ENCODE measurements at places on chromosomes 3 and 15. TPM values are rescaled to one million over a fixed set of nuclear protein-coding genes. Genes with fewer than 3 reads are reported as not detected.
A peak's percentile ranks its signal among the peaks of the same experiment; 100 is the strongest.

The CHRM5 gene
- total RNA-seq = under 0.01 TPM

DNA sequence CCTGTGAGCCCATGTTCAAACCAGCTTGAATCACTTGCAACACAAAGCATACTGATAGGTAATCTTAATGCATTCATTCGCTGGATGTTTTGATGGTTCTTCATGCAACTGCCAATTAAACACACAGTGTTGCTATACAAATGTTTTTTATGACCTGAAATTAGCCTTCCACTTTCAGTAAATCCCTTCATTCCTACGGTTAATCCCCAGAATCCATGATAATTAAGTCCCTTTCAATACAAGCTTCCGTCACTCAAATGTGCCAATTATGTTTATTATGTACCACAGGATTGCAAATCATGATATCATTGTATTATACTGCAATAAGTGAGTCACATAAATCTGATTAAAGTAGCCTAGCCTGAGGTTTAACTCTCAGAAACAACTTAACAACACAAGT is 14.5 kb upstream of the LYZL4 start:
- DNase-seq = no peak

GRCh38 chr15:28252831-28253230 is 69.1 kb downstream of the HERC2 start:
- DNase-seq = no peak

- DNase-seq = no peak
Measured at GRCh38 chr3:129702934-129703712, 96.6 kb upstream of the PLXND1 start.

The CLDN16 gene
- not detected for total RNA-seq

DNA sequence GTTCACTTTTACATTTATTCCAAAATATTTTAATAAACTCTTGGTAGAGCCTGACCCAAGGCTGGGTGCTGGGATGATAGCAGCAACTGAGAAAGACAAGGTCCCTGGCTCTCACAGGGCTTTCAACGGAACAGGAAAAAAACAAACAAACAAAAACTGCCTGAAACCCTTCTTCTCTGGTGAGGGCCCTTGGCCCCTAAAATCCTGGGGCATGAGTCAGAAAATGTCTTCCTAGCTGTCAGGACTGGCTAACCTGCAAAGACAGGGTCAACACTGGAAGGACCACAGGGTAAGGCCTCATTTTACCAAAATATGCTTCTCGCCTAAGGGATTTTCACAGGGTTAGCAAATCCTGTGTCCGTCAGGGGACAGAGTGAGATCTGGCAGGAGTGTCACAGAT is 45.7 kb upstream of the WNT5A start:
- DNase-seq = no peak

DNA sequence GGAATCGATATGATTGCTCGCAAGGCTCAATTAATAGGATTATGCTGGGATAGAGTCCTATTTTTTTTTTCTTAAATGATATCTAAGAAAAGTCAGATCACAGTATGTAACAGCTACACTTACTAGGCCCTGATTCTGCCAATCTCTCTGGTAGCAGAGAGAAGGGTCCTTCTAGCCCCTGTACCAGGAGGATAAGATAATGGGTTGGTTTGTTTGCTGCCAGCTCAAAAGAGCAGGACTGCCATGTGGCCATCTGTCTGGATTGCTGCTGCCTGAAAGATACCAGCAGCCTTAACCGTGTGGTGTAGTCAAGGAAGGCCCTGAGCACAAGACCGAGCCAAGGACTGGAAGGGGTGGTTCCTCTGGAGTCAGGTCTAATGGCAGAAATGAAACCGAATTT is 236.4 kb downstream of the KLF13 start:
- no peak for DNase-seq

The PPARG gene
- not detected for total RNA-seq

GRCh38 chr3:157156837-157157635 is 2.9 kb downstream of the CCNL1 start:
- no peak for DNase-seq

DNA sequence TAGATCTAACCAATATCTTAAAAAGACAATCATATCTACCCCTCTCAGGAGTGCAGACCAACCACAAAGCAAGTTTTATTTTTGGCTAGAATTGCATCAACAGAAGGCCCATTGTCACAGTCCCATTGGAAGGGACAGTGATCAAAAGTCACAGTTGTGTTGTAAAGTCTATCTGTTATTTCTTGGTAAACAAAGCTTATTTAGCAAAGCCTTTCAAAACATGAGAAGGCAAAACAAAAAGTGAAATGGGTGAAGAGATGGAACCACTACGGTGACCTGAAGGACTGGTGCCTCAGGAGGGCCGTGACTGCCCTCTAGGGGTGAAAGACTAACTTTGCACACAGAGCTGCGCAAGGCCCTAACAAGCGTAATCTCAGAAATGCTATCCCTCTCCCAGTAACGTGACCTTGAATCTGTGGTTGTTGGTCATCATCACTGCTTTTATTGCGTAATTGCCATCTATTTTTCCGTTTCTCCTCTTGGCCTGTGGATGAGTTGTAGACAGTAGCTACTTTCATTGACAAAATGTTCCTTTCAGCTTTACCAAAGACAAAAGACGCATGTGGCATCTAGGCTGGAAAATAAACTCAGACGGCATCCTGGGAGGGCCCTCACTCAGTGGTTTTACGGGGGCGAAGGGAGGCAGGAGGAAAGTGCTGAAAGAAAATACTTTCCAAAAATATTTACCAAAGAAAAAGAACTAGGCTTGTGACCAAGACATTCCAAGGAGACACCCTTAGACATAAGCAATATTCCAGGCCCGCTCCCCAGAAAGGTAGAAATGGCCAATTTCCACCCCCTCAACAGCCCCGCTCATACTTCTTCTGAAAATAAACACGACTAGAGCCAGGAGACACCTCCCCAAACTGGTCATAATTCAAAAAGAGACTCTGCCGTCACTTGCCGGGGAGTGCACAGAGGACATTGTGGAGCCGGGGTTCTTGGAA is 79.4 kb downstream of the FRMD4B start:
- peak; percentile 61 for DNase-seq

The OSTN gene
- total RNA-seq = not detected

DNA sequence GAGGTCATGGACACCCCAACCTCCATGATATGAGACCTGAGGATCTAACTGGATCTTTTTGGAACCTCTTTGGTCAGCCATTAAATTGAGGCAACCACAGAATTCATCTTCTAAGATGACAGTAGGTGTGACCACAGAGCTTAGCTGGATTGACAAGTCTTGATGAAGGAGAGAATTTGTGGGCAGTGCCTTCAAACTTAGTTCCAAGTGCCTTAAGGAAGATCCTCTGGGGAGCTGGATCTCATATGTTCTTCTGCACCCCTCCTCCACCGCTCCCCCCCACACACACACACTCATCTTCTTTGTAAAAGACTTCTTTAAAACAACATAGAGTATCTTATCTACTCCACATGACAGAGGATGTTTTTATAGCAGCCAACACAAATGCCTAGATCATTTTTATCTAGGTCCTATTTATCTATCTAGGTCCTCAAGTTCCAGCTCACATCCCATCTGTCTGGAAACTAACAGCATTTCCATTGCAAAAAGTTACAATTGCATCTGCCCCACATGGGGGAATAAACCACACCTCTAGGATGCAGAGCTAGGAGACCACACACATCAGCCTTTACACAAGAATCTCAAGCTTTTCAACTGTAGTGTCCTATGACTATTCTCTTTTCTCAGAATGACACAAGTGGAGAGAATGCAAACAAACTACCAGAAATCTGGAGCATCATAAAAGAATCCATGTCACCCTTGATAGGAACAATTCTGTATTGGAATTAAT is 37.4 kb downstream of the WWTR1 start:
- no peak for DNase-seq

- peak; percentile 22 for DNase-seq
Measured at GRCh38 chr3:45567730-45568172, 26.8 kb upstream of the LIMD1 start.

The NUDT16 gene
- 18.3 TPM for total RNA-seq

GRCh38 chr15:40094156-40094555 is 14.5 kb downstream of the BMF start:
- DNase-seq = no peak

The MYL3 gene
- total RNA-seq = not detected

- DNase-seq = no peak
Measured at GRCh38 chr15:35505809-35506208, 40.2 kb downstream of the DPH6 start.

The PLSCR1 gene
- total RNA-seq = 45.0 TPM

DNA sequence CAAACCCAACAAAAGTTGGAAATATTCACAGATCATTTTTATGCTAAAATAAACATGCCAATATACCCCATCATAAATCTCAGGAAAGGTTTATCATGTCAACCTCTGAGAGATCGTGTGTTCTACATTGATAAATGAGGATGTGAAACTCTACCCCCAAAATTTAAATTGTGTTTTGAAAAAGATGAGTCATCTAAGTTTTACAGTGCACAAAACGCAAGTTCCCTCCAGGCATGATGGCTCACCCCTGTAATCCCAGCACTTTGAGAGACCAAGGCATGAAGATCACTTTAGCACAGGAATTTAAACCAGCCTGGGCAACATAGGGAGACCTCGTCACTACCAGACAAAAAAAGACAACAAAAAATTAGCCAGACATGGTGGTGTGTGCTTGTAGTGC is 1487.0 kb upstream of the GBE1 start:
- DNase-seq = no peak
